Thoracic aorta (tissue), 2 donors: ENCODE measurements at places on chromosomes 7 and 10.

- no peaks in the 10 kb centered on the region for H3K27me3 ChIP-seq
- H3K4me3 ChIP-seq, result no peak overlapping the region
- H3K27ac ChIP-seq, result no peak overlapping the region
- H3K36me3 ChIP-seq, result no peaks in the 10 kb centered on the region
- H3K4me1 ChIP-seq, result no peaks in the 10 kb centered on the region
Observed at GRCh38 chr7:41507686-41508268, 195.1 kb downstream of the INHBA start.

- H3K4me3 ChIP-seq, result no peak overlapping the region
- H3K36me3 ChIP-seq, result no peaks in the 10 kb centered on the region
- no peak for DNase-seq
- no peaks in the 10 kb centered on the region for H3K27me3 ChIP-seq
- H3K27ac ChIP-seq, result no peak overlapping the region
- no peaks in the 10 kb centered on the region for H3K4me1 ChIP-seq
Observed at GRCh38 chr7:1348096-1348822, 111.0 kb downstream of the MICALL2 start.

GRCh38 chr10:102502337-102503151 lies at the start of gene ACTR1A:
TSS of gene ACTR1A (minus strand) at chr10:102502712. CDS start at chr10:102502647, 65 bp downstream.
- peak; percentile 88 for DNase-seq
- no peaks in the 10 kb centered on the region for H3K36me3 ChIP-seq
- H3K27ac ChIP-seq, result peak within 1 kb of the TSS; percentile 90
- H3K4me1 ChIP-seq, result peaks cover 56% of the 10 kb centered on the region

GRCh38 chr10:21675157-21675796 lies 141.2 kb downstream of the MLLT10 start:
- no peak for DNase-seq
- no peak overlapping the region for H3K27ac ChIP-seq
- H3K4me3 ChIP-seq, result no peak overlapping the region
- H3K4me1 ChIP-seq, result peaks cover 4% of the 10 kb centered on the region
- H3K27me3 ChIP-seq, result no peaks in the 10 kb centered on the region
- no peaks in the 10 kb centered on the region for H3K36me3 ChIP-seq

- DNase-seq, result no peak
- H3K27ac ChIP-seq, result no peak overlapping the region
- H3K36me3 ChIP-seq, result no peaks in the 10 kb centered on the region
- H3K27me3 ChIP-seq, result no peaks in the 10 kb centered on the region
Observed at GRCh38 chr7:111653846-111654245, 91.6 kb upstream of the IMMP2L start.

DNA sequence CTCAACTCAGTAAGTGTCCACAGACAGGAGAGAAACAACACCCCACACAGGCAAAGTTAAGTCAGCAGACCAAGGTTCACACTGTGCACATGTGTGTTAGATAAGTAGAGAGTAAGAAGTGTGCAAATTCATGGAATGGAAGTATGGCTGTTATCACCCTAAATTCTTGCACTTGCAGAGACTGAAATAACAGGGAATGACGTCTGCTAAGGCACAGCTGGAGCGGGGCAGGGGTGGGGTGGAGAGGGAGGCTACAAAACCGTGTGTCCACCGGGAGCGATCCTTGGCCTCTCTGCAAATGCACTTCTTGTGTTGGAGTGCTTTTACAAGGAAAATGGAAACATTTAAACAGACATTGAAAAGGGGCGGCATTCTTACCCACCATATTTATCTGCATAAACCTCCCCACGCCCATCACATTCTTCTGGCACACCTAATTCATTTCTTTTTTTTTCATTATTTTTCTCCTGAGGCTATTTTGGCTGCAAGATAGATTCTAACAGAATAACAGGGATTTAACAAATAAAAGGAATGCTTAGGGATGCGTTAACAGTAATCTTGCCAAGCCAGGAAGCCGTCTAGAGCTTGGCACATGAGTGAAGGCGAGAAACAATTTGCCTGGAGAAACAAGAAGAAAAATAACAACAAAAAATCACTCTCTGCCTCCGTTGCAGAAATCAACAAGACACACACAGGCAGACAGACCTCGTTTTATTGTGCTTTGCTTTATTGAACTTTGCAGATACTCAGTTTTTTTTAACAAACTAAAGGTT lies 30.1 kb downstream of the TNS3 start:
- H3K4me3 ChIP-seq, result no peak overlapping the region
- H3K27ac ChIP-seq, result peak overlapping the region; percentile 32
- H3K27me3 ChIP-seq, result no peaks in the 10 kb centered on the region
- no peaks in the 10 kb centered on the region for H3K36me3 ChIP-seq

GRCh38 chr7:132133501-132133900 lies 442.8 kb downstream of the PLXNA4 start:
- no peak for DNase-seq
- peaks cover 31% of the 10 kb centered on the region for H3K36me3 ChIP-seq
- no peak overlapping the region for H3K4me3 ChIP-seq
- no peaks in the 10 kb centered on the region for H3K27me3 ChIP-seq
- no peaks in the 10 kb centered on the region for H3K4me1 ChIP-seq

DNA sequence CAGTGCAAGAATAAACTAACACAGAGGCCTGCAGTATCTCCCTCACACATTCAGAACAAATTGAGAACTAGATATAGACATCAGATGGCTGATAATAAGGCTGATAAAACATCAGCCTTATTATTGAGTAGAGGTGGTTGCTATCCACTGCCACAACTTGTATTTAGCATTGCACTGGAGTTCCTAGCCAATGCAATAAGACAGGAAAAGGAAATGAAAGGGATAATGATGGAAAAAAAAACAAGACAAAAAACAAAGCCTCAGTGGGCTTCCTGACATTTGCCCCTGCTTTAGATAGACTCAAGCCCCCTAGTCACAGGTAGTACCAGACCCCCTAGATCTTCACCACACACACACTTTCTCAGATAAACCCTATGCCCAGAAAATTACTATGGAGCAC lies 33.2 kb upstream of the ELN start:
- DNase-seq, result no peak
- no peaks in the 10 kb centered on the region for H3K36me3 ChIP-seq
- peaks cover 93% of the 10 kb centered on the region for H3K4me1 ChIP-seq
- peak overlapping the region; percentile 93 for H3K27ac ChIP-seq
- no peak overlapping the region for H3K4me3 ChIP-seq

- DNase-seq, result no peak
- peaks cover 25% of the 10 kb centered on the region for H3K4me1 ChIP-seq
- H3K27me3 ChIP-seq, result no peaks in the 10 kb centered on the region
- H3K27ac ChIP-seq, result no peak overlapping the region
- no peak overlapping the region for H3K4me3 ChIP-seq
- no peaks in the 10 kb centered on the region for H3K36me3 ChIP-seq
Observed at GRCh38 chr10:78339251-78339650, 305.6 kb downstream of the RPS24 start.

- no peak overlapping the region for H3K27ac ChIP-seq
- H3K27me3 ChIP-seq, result no peaks in the 10 kb centered on the region
- H3K4me1 ChIP-seq, result no peaks in the 10 kb centered on the region
- DNase-seq, result peak; percentile 38
Observed at GRCh38 chr10:43348511-43349312, 22.7 kb upstream of the FXYD4 start.

GRCh38 chr10:126749015-126749655 lies 78.6 kb upstream of the C10orf90 start:
- H3K4me3 ChIP-seq, result no peak overlapping the region
- no peak for DNase-seq
- H3K4me1 ChIP-seq, result no peaks in the 10 kb centered on the region
- H3K27me3 ChIP-seq, result no peaks in the 10 kb centered on the region

- DNase-seq, result peak; percentile 67
- H3K27me3 ChIP-seq, result no peaks in the 10 kb centered on the region
- peak overlapping the region; percentile 87 for H3K4me3 ChIP-seq
- no peaks in the 10 kb centered on the region for H3K36me3 ChIP-seq
- H3K27ac ChIP-seq, result no peak overlapping the region
- H3K4me1 ChIP-seq, result no peaks in the 10 kb centered on the region
Observed at GRCh38 chr10:42367532-42368230, 270.7 kb downstream of the ZNF33B start.

DNA sequence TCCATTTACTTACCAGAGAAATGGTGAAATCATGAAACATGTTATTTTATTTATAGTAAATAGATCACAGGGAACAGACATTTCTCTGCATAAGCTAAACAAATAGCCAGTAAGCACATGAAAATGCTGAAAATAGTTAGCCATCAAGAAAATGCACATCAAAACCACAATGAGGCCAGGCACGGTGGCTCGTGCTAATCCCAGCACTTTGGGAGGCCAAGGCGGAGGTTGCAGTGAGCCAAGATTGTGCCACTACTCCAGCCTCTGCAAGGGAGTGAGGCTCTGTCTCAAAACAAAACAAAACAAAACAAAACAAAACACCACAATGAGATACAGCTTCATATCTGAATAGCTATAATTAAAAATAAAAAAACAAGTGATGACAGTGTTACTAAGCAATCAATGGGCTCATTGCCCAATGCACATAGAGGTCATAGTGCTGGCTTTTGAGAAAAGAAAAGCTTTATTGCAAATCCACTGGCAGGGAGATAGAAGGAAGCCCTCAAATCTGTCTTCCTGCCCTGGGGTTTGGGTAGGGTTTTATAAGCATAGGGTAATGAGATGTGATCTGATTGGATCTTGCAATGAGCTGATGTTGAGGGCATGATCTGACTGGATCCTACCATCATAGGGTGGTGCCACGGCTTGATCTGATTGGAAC lies 16.2 kb downstream of the CSTF2T start:
- no peaks in the 10 kb centered on the region for H3K27me3 ChIP-seq
- DNase-seq, result no peak
- H3K36me3 ChIP-seq, result no peaks in the 10 kb centered on the region
- no peak overlapping the region for H3K4me3 ChIP-seq
- peaks cover 30% of the 10 kb centered on the region for H3K4me1 ChIP-seq

GRCh38 chr7:26630941-26631580 lies 233.3 kb downstream of the SKAP2 start:
- no peaks in the 10 kb centered on the region for H3K27me3 ChIP-seq
- H3K4me1 ChIP-seq, result no peaks in the 10 kb centered on the region
- no peaks in the 10 kb centered on the region for H3K36me3 ChIP-seq

GRCh38 chr7:7014827-7015595 lies 167.3 kb upstream of the C1GALT1 start:
- no peak overlapping the region for H3K27ac ChIP-seq
- H3K36me3 ChIP-seq, result no peaks in the 10 kb centered on the region
- no peak for DNase-seq
- H3K4me1 ChIP-seq, result no peaks in the 10 kb centered on the region

- H3K27me3 ChIP-seq, result no peaks in the 10 kb centered on the region
- H3K4me3 ChIP-seq, result peak overlapping the region; percentile 92
- peaks cover 18% of the 10 kb centered on the region for H3K4me1 ChIP-seq
- peak overlapping the region; percentile 94 for H3K27ac ChIP-seq
- no peaks in the 10 kb centered on the region for H3K36me3 ChIP-seq
Observed at GRCh38 chr10:5976512-5977470, 552 bp downstream of the IL15RA start.

GRCh38 chr10:102648889-102649796 lies 4.9 kb downstream of the TRIM8 start:
- H3K27me3 ChIP-seq, result no peaks in the 10 kb centered on the region
- peak overlapping the region; percentile 96 for H3K4me3 ChIP-seq
- peak overlapping the region; percentile 100 for H3K27ac ChIP-seq
- DNase-seq, result no peak

- H3K27me3 ChIP-seq, result no peaks in the 10 kb centered on the region
- DNase-seq, result no peak
- no peak overlapping the region for H3K4me3 ChIP-seq
- H3K4me1 ChIP-seq, result no peaks in the 10 kb centered on the region
- no peaks in the 10 kb centered on the region for H3K36me3 ChIP-seq
- no peak overlapping the region for H3K27ac ChIP-seq
Observed at GRCh38 chr10:11573497-11573896, 38.0 kb downstream of the USP6NL start.

DNA sequence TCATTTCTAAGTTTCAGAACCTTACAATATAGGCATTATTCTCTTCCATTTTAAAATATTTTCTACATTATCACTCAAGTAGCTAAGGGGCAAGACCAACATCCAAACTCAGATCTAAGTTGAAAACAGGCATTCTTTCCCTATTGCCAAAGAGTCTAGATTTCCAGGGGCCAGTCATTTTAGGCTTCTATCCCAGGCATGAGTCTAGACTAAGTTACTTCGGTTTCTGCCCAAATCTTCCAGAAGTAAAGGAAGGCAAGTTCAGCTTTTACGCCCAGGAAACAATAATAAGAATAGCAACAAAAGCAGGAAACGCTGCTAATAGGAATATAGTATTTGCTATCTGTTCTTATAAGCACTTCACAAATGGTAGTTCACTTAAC lies 189.9 kb downstream of the DGKI start:
- H3K4me3 ChIP-seq, result no peak overlapping the region
- H3K27ac ChIP-seq, result peak overlapping the region; percentile 56
- no peaks in the 10 kb centered on the region for H3K27me3 ChIP-seq
- H3K4me1 ChIP-seq, result peaks cover 11% of the 10 kb centered on the region

DNA sequence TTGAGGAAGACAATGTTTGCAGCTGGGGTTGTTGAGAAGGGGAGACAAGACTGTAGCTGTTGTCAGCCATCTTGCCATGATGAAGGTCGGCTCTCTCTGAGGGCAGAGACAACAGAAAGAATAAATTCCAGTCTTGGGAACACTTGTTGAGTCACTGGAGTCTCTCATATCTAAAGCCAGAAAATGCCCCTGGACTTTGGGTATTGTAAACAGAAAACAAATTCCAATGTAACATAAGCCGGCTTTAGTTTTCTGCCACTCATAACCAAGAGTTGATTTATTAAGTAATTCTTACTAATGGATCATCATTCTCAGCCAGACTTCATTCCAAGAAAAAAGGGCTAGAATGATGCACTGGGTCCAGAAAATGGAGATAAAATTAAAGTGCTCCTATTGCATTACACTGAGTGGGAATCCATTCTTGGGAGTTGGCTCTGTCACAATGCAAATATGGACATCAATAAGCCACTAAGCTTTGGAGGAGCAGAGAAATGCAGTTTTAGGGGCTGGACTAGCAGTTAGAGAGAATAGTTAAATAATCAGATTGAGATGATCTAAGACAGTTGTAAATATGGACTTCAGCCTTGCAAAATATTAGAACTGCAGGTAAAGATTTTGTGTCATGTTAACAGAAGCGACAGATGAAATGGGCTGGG lies 78.9 kb downstream of the ADAM12 start:
- no peak for DNase-seq
- H3K27ac ChIP-seq, result no peak overlapping the region
- H3K27me3 ChIP-seq, result no peaks in the 10 kb centered on the region

DNA sequence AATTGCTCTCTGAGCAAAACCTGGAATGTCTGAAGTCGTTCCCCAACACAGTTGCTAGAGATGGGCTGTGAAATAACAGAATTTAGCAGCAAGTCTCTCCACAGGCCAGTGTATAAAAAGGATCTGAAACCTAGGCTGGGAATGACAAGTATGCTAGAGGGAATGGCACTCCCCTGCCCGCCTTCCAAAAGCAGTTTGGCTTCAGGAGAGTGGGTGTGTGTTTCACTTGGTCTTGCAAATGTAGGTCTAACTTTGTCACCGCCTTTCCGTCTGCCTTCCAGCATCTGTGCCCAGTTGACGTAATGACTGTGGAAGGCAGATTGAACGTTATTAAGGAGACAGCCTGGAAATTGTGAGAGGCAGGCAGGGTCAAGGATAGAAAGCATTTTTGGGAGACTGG lies 18.0 kb upstream of the MTURN start:
- H3K27me3 ChIP-seq, result no peaks in the 10 kb centered on the region
- peak; percentile 60 for DNase-seq
- H3K4me3 ChIP-seq, result peak overlapping the region; percentile 32
- H3K27ac ChIP-seq, result peak overlapping the region; percentile 74
